MM.1S (cell line): ENCODE measurements at places on chromosomes 2 and 18.
A peak's percentile ranks its signal among the peaks of the same experiment; 100 is the strongest.

DNA sequence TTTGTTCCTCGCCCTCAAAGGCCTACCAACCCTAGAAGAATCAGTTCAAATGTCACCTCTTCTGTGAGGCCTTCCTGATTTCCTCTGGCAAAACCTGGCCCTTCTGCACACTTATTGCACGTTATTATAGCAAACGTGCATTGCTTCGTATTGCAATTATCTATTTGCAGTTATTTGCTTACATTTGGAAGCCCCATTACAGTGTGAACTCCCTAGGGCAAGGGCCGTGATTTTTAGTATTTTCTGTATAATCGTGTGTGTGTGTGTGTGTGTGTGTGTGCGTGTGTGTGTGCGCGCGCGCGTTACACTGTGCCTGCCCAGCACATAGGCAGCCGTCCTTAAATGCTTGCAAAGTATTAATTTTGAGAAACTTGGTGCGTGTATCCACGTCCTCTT is 460 bp upstream of the SEMA4F start:
- DNase-seq, result no peak

- DNase-seq, result peak; percentile 8
These were observed 104.5 kb upstream of the TAF1B start for GRCh38 chr2:9738535-9739496.

DNA sequence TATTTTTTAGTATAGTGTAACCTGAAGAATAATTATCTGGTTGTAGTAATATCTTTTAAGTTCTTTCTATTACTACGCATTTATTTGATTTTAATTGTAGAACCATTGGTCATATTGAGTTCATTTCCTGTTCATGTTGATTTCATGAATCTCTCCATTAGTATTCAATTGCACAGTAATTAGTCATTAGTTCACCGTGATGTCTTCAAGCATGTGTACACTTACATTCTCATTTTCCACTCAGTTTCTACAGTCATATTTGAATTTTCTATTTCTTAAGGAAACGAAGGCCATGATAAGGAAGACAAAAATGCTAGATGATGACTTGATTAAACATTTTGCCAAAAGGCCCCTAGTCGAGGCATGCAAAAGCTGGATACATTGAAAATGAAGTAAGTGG is 333.7 kb upstream of the FANCL start:
- no peak for DNase-seq

DNA sequence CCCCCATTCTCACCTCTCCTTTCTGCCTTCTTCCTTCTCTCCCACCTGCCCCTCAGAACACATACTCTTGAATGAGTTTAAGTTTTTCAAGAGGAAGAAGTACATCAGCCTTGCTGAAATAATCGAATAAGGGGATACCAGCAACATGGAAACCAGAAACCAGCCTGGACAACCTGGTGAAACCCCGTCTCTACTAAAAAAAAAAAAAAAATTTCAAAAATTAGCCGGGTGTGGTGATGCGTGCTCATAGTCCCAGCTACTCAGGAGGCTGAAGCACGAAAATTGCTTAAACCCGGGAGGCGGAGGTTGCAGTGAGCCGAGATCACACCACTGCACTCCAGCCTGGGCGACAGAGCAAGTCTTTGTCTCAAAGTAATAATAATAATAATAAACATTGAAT is 75.0 kb upstream of the SLC1A4 start:
- DNase-seq, result peak; percentile 29

- no peak for DNase-seq
These were observed 104.8 kb upstream of the LGALSL start for GRCh38 chr2:64349131-64349530.

GRCh38 chr2:82278416-82278815 is 1973.9 kb upstream of the LRRTM1 start:
- peak; percentile 55 for DNase-seq

DNA sequence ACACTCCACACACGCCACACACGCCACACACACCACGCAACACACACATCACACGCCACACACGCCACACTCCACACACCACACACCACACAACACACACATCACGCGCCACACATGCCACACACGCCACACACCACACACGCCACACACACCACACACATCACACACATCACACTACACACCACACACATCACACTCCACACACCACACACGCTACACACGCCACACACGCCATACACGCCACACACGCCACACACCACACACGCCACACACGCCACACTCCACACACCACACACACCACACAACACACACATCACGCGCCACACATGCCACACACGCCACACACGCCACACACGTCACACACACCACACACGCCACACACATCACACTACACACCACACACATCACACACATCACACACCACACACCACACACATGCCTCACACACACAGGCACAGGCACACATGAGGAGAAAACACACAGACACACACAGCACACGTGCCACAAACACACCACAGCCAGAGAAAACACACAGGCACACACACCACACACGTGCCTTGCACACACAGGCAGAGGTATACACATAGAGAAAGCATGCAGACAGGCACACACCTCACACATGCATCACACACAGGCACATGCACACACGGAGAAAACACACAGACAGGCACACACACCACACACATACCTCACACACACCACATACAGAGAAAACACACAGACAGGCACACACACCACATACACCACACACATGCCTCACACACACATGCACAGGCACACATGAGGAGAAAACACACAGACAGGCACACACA is 241.5 kb upstream of the MYT1L start:
- no peak for DNase-seq

DNA sequence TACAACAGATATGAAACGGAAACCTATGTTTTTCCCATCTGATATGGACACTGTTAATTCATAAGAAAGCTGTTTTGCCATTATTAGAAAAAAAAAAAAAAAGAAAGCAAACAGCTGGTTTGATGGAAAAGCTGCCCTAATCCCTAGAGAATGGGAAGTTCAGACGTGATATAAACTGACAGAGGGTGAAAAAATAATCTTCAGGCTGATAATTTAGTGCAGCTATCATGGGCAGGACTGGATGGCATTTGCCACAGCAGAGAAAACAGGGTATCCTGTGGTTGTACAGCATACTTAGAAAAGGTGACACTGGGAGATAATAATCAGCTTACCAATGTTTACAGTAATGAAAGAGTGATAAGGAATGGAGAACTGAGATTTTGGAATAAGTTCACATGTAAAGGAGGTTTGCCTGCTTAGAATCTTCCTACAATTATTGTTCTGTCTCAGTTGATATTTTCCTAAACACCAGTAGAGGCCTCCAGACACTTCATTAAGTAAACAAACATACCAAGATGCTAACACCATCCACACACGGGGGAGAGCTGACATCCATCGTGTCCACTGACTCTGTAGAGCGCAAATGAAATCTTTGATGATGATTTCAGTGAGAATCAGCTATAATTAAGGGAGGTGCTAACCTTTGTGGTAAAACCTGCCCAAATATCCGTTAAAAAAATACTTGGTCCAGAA is 211.6 kb upstream of the MMADHC start:
- DNase-seq, result peak; percentile 55

- DNase-seq, result no peak
These were observed 65.0 kb upstream of the POU3F3 start for GRCh38 chr2:104788742-104789455.

DNA sequence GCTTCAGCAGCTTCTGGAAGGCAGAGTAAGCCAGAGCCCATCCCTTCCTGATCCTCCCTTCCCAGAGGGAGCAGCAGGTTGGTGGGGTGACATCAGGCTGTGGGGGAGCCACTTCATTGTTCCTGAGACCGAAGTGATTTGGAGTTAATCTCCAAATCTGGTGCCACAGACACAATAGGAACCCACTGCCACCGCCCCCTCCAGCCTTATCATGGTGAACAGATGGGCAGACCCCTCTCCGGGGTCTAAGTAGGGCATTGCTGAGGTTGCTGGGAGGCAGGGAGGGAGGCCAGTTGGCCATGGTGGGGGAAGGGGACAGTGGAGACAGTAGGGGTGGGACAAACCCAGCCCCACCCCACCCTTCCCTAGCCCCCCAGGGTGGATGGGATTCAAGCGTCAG is 25.6 kb upstream of the SLC35F6 start:
- no peak for DNase-seq

GRCh38 chr2:198383392-198383791 is 579.0 kb downstream of the PLCL1 start:
- no peak for DNase-seq

DNA sequence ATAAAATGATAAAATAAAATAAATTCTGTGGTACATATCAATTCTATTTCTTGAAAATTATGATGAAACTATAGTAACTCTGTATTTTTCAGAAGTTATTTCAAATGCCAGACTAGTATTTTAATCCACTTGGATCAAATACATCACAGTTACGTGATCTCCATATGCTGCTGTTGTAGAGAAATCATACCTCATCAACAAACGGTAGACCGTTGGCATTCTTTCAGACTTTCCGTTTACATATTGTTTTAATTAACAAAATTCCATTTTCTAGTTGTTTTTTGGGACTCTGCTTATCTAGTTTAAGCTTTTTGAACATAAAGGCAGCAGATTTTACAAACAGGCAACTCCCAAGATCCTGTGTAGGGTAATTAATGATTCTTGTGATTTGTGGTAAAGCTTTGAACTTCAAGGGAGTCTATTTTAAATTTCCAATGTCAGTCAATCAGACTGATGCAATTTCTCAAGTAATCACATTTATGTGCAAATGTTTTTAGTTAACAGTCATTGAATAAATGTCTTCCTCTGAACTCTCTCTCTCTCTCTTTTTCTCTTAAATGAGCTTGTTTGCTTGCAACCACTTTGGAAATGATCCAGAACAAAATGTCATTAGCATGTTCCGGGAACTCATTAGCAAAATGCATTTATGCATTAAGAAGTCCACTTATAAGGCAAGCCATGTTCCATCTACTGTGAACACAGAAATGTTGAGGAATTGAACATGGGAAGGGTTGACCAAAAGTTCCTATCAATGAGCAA is 31.8 kb downstream of the NYAP2 start:
- no peak for DNase-seq

DNA sequence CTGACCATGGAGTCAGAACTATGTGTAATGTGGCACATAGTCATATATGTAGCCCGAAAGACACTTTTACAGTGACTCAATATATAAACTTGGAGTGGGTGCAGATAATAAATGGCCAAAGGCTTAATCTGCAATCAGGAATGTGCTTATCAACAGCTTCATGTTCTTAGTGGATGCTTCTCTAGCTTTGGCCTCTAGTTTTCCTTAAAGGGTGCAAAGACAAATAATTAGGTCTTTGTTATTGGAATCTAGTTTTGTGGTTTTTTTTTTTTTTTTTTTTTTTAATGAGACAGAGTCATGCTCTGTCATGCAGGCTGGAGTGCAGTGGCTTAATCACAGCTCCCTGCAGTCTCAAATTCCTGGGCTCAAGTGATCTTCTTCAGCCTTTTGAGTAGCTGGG is 625.6 kb downstream of the EPHA4 start:
- DNase-seq, result no peak

- DNase-seq, result no peak
These were observed 14.1 kb downstream of the ZNF407 start for GRCh38 chr18:74611765-74612164.

DNA sequence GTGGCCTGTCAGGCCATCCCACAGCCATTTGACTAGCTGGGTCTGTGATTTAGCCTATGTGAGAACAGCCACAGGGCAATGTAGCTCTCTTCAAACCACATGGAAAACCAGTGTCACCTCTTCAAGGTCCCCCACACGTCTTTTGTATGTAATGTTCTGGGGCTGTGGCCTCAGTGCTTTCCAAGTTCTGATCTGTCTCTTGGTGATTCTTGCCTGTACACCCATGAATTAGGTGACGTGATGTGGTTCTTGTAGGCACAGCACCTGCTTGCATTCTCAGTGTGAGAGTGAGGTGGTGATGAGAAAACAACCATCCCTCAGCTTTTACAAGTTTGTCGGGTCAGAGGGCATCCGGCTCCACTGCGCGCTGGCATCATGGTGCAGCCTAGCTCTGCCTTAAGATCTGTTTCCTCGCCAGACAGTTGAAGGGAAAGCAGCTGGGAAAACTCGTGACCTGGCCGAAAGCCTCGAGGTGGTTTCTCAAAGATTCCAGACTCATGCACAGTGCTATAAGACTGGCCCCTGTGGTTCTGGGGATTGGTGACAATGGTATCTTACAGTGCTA is 125.8 kb downstream of the TANC1 start:
- no peak for DNase-seq

GRCh38 chr2:235536711-235537110 is 42.9 kb downstream of the AGAP1 start:
- DNase-seq, result no peak

GRCh38 chr18:74292541-74292858 is 737 bp upstream of the CYB5A start:
- DNase-seq, result no peak

GRCh38 chr2:72696559-72696958 is 129.3 kb downstream of the EXOC6B start:
- no peak for DNase-seq

DNA sequence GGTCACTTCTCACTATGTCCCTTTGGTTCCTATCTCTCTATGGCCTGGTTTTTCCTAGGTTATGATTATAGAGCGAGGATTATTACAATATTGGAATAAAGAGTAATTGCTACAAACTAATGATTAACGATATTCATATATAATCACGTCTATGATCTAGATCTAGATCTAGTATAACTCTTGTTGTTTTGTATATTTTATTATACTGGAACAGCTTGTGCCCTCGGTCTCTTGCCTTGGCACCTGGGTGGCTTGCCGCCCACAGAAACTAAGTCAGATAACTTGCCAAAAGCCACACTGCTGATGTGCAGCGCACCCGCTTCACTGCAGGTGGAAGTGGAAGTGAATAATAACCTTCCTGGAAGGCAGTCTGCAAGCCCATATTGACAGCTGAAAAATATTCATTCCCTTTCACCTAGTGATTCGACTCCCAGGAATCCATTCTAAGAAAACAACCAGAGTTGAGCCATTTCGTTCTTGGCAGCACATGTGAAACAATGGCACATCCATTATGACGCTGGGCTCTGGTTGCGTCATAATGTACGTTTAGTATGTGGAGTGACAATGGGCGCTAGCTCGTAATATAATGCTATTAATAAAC is 725 bp upstream of the ANKRD53 start:
- peak; percentile 41 for DNase-seq

- DNase-seq, result no peak
These were observed 323.2 kb downstream of the LRRTM1 start for GRCh38 chr2:79981316-79981715.

DNA sequence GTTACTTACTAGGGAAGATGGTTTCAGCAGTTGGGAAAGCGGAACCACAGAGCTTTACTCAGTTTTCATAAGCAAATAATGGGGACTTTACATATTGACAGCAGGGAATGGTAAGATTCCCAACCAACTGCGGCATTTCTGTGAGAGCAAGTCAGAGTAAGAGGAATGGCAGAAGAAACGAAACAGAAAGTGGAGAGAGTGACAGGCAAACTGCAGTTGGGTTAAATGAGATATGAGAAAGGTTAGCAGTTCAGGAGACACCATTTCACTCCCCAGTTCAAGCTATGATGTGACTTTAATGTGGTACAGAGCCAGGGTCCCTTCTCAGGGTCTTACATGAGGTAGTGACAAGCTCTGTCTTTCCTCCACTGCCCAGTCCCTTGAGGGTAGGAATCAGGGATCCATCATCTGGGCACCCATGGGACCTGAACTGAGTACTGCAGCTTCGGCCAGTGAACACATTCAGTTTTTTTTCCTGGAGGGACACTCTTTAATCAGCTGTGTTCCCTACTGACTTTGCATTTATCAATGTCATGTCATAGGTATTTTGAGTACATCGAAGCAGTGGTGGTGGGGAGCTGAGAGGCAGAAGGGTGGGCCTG is 33.0 kb upstream of the GREB1 start:
- DNase-seq, result peak; percentile 76

- no peak for DNase-seq
These were observed 12.8 kb upstream of the MYO3B start for GRCh38 chr2:170165129-170165528.

GRCh38 chr2:139610512-139610911 is 830.3 kb upstream of the NXPH2 start:
- no peak for DNase-seq
